AG08395 (cell line): ENCODE measurements at places on chromosomes 11 and 22.
A peak's percentile ranks its signal among the peaks of the same experiment; 100 is the strongest.

DNA sequence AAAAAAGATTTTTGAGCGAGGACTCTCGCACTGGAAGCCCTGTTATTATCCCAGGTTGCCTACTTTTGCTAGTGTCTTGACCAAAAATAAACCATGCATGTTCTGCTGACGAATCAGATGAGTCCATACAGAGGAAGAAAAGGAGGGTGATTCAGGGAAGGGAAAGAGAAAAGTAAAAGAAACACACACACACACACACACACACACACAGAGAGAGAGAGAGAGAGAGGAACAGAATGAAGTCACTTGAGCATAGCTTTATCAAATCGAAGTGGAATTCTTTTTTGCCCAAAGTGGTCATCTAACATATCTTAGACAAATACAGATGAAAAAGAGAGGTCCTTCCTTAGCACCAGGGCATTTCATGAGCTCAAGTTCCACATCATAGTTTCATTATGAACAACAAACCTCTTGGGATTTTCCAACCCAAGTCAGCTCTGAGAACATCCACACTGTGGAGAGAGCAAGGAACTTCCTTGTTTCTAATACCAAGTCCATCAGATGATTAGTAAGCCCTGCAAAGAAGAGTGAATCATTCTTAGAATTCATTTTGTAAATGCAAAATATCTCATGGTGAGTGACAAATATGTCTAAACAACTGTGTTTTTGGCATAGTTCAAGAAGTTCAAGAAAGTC is 7.7 kb upstream of the MMP12 start:
- DNase-seq, result peak; percentile 79

DNA sequence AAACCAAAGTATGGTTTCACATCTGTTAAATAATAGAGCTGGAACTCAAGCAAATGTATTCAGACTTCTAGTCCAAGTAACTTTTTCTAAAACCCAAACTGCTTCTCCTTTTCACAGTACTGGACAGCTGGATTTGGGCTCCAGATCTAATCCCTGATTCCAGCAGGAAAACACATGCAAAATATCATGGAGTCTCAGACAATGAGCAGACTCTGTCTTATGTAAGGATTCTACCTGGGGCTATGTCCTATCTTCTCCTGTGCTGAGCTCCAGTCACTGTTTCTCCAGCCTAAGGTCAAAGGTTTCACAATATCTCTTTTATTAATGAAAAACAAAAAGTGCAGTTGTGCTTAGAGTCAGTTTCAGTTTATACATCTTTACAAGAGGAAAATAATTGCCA is 83.2 kb upstream of the EED start:
- no peak for DNase-seq

- no peak for DNase-seq
Measured at GRCh38 chr22:49300241-49300640, 527.4 kb downstream of the BRD1 start.

DNA sequence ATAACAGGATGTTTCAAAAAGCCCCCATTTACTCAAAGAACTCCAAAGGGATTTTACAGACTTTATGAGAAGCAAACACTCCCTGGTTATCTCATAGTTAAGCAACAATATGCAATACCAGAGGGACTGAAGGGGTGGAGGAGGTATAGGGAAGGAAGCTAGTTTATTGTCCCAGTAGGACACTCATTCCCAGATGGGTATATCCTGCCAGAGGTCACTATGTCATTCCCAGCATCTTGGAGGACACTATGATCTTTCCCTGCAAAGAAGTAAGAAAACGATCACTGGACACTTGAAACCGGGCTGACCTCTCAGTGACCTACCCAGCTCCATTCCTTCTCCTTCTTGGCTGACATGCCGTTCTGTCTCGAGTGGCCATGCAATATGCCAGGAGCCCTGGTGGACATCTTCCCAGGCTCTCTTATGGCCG is 114.5 kb downstream of the NAT10 start:
- no peak for DNase-seq

DNA sequence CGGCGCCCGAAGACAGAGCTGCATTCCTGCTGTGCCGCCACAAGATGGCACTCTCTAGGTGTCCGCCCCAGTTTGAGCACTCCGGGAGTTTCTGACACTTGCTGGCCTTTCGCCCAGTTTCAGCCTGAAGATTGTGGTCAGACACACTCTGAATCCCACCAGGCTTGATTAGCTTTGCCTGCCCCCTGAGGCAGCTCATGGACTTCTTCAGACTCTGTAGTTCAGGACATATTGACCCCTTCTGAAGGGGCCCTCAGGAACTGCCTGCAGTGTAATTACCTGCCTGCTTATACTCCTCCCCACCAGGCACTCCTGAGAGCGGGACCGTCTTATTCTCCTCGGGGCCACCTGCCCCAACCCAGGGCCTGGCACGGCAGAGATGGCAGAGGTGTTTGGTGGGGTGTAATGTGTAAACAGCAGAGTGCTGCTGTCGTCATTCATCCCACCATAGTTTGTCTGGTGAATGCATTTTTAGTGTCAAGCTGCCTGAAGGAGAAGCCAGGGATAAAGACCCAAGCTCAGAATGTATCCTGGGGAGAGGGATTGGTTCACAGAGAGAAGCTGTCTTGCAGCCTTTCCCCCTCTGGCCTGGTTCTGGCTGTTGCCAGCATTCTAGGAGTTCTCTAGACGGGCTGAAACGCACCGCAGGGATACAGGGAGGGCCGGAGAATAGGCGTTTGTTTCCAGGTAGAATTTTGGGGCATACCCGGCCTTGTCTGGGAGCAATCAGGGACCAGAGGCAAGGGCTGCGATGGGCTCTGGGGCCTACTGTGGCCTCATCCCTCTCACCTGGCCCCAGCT is 46.4 kb downstream of the EIF3F start:
- peak; percentile 90 for DNase-seq
